ENCODE measurements at places on chromosomes 5 and 9. TPM values are rescaled to one million over a fixed set of nuclear protein-coding genes. Genes with fewer than 3 reads are reported as not detected.

DNA sequence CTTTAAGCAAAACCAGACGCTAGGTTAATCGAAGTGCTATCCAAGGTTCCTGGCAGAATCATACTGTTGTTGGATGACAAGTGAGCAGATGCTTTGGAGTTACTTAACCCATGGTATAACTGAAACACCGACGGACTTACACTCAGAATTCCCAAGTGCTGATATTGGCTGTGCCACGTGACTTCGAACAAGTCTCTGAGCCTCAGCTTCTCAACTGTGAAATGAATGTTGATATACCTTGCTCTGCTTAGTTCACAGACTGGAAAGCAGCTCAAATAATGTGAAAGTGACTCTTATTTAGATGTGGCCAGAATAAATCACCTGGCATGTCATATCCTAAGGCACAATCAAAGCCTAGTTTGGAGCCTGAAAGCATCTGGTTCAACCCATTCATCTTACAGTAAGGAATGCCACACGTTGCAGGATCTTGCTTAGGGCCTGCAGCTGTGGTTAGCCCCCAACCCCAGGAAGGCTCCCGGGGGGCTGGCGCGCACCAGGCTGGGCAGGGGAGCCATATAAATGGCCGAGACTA is 759 bp downstream of the GEMIN5 start:
- DNase-seq: no peak

- DNase-seq: no peak
These were observed 4.2 kb downstream of the GCNT1 start for GRCh38 chr9:76463211-76463610.

DNA sequence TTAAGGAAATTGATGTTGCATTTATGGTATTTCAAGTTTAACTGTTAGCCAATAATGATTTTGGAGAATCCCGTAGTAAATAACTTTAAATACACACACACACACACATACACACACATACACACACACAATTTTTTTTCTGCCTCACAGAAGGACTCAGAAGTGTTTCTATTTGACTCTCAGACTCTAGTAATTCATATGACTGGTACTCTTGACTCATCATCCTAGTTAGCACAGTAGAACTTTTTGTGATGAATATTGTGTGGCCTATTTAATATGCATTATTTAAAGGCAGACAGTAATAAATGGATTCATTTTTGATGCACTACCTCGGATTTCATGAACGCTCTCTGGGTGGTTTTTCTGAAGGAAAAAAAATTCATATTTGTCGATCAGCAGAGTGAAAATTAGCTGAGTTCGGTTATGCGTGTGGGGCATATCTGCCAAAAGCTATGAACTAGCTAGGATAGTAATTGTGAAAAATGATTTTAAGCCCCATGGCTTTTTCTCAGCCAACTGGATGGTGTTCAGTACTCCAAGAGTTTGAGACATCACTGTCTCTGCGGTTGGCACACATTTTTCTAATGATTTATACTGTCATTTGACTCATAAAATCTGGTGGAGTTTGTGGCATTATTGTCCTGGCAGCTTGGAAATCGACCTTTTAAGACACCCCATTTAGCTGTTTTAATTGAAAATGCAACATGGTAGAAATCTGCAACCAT is 102.2 kb downstream of the PCSK5 start:
- no peak for DNase-seq

PCDHB15 gene
- 0.52 TPM for polyA plus RNA-seq

- DNase-seq: no peak
These were observed 39.6 kb downstream of the SNX30 start for GRCh38 chr9:112789891-112790774.
